M059J (cell line): ENCODE measurements at places on chromosomes 7 and 10.

DNA sequence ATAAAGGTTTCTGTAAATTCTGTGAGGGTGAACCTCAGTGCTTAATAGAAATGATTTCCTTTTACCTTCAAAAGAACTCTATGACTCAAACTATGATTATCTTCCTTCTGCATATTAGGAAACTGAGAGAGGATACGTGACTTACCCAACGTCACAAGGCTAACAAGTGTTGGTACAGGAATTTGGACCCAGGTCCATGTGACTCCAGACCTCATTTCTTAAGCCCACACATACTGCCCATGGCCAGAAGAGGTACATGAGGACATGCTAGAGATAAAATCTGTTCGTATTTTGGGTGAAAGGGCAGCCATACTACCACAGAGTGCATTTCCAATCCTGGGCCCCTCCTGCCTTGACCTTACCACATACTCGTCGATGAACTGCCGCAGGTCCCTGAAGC, 61.5 kb upstream of the TM9SF3 start:
- DNase-seq = no peak

DNA sequence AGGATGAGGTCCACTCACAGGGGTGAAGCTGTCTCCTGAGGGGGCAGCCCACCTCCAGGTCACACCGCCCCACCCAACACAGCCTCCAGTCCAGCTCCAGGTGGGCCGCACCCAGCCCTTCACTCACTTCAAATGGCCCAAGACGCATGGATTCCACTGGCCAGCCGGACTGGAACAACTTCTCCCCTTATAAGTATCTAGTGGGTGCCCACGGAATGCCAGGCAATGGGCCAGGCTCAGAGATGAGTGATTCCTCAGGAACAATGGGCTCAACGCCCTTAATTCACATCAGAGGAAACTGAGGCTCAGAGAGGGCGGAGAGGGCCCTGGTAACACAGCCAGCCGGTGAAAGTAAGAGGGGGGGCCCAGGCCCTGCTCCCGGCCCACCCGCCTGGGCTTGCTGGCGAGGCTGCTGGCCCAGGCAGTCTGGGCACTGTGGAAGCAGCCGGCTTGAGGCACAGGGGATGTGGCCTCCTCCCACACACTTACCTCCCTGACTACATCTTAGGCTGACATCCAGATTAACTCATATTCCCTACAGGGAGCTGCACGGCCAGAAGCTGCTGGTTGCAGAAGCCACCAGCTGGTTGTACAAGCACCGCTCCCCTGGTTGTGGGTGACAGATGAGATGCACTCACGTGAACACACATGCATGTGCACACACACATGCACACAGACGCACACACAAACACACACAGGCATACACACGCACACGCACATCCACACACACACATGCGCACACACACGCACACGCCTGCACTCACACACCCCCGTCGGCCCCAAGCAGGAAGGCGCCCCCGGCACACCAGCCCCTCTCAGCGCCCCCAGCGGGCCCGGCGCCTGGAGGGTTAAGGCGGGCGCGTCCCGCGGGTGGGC, 1.0 kb upstream of the FAM20C start:
- peak; percentile 84 for DNase-seq

DNA sequence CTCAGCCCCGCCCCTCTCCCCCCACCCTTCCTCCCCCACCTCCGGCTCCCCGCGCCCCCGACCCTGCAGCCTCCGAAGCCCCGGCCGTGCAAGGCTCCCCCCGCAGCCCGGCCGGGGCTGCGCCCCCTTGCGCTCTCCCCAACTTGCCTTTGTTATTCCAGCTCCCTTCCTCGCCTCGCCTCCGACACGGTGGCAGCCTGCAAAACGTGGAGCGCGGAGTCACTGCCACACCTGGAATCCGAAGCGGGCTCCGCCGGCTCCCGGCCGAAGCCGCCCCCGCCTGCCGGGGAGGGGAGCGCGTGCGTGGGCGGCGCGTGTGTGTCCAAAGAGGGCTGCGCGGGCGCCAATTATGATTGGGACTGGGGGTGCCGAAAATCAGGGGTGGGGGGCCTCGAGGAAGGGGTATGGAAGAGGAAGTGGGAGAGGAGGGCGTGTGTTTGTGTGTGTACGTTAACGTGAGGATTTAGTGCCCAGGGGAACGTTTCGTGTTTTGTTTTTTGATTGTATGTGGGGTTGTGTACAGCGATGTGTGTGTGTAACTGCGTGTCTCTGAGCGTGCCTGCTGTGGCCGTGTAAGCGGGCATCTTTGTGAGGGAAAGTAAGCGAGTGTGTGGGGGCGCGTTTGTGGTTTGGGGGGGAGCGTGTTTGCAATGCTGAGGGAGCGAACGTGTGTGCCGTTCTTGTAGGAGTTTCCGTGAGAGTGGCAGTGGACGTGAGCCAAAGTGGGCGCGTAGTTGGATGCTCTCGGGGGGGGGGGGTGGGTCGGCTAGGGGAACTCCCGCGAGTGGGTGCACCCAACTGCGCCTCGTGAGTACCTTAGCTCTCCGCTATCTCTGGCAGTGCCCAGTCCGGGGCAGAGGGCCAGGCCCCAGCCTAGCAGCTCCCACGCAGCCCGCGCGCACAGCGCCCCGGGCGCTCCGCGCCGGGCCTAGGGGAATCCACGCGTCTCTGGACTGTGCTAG, 1.2 kb upstream of the ZMIZ1 start:
- peak; percentile 80 for DNase-seq

DNA sequence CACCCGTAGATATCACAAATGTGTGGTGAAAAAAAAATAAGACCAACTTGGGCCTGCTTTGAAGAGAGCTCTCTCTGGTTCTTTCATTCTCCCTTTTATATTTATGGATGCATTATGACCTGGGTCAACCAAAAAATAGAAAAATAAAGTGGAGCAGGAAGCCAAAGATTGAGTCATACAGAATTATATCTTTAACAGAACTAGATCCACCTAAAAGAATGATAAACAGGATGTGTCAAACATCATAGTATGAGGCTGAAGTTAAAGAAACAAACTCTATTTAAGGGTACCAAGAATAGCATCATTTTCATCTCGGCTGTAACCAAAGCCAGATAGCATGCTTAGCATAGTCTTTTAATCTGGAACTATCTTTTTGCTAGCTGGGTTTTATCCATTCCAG, 28.8 kb upstream of the NMT2 start:
- DNase-seq = peak; percentile 55

- DNase-seq = peak; percentile 92
Measured at GRCh38 chr7:116671681-116672595, at the start of gene MET. MET (plus strand) TSS chr7:116672196; CDS start chr7:116699085, 26,889 bp downstream.

GRCh38 chr10:70368774-70369482, 13.5 kb downstream of the LRRC20 start:
- no peak for DNase-seq

- no peak for DNase-seq
Measured at GRCh38 chr10:4595719-4596319, 230.2 kb upstream of the AKR1E2 start.

DNA sequence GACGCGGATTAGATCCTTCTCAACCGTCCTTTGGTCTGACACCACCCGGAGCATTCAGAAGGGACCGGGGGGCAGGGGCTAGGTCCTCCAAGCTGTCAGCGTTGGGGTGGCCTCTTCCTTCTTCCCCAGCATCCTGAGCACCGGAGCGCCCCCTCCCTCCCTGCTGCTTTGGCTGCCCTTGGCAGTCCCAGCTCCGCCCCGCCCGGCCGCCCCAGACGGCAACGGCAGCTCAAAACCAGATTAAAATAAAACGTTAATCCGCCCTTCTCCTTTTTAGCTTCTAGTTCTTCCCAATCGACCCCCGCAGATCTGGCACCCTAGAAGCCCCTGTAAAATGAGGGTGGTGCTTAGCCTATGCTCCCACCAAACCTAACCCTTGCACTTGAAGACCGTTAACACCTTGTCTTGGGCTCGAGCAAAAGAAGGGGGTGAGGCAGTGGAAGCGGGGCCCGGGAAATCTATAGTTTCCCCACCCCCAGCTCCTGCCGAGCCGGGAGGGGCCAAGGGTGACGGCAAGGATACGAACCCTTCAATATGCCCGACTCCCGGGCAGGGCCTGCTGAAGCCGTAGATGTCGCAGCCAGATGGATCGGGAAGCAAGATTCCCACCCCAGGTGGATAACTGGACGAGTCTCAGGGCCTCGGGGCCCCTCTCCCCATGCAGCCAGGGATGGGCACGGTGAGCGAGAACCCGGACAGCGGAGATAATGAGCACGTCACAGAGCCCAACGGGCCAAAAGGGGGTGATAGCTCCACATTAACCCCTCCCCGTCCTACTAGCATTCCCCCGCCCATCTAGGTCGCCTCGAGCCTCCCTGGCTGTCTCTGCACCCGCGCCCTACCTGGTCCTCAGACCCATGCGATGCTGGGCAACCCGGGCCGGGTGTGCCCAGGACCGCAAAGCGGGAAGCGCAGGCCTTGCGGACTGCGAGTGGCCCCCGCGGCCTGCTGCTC, 169.7 kb downstream of the NRF1 start:
- peak; percentile 62 for DNase-seq

GRCh38 chr10:24331457-24331856, 122.5 kb downstream of the KIAA1217 start:
- peak; percentile 32 for DNase-seq

DNA sequence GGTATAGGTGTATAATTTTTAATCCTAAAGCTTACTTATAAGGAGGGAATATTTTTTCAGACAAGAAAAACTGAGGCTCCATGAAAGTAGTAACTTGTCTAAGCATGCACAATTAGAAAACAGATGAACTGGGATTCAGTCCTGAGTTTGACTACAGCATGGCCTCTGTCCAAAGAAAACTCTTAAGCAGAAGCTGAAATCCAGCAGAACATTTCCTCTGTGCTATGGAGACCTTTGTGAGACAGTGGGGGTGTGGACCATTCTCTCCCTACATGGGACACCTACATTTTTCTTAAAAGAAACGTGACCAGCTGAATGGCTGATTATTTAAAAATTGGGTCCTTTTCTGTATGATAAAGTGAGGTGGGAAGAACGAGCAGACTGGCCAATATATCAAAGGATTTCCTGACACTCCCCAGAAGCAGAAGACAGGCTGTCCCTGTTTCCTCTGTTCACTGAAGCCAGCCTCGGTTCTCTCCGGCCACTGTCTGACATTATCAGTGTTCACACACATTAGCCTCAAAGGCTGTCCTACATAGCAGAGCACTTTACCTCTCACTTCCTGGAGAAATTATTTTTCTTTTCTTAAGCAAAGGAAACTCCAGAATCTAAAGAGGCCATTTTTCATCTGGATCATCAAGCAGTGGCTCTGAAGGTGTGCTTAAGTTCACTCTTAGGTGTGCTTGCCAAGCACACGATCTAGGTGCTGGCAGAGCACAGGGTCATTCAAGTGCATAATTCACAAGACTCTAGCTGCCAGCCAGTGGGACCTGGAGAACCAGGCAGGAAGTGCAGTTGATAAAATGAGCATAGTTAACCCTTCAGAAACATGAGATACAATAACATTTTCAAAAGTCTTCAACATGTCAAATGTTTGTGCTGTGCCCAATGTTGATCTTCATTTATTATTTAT, 40.4 kb upstream of the KIAA1217 start:
- no peak for DNase-seq

GRCh38 chr10:2760736-2761135, 306.6 kb upstream of the PFKP start:
- peak; percentile 9 for DNase-seq

DNA sequence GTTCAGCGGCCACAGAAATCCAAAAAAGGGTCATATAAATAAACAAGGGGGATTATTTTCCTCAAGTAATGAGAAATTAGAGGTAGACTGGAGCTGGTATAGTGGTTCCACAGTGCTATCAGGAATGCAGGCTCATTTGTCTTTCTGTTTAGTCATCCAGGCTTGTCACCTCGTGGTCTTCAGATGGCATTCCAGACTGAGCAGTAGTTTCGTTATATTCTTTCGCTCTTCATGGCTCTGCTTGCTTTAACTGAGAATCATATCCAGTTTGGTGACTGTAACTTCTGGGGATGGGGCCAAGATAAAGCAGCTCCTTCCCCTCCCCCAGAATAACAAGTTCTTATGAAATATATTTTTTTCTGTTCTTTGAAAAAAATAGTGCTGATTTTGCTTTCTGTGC, 9.5 kb downstream of the ANKIB1 start:
- DNase-seq = peak; percentile 91

DNA sequence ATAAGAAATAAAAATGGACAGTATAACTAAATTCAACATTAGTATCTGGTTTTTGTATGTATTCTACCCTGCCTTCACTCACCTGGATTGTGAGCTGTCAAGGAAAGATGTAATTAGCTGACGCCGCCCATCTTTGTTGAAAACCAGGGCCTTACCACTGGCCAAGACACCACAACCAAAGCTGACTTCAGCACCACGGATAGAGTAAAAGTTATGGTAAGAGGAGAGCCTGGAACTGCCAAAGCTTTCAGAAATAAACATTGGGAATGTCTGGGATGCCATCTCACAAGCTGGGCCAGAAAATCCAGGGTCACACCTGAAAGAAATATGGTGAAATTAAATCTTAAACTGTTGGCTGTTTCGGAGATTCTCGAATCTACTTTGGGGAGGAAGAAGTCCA, 190.1 kb upstream of the SLC26A5 start:
- peak; percentile 65 for DNase-seq

GRCh38 chr10:84406561-84406960, 78.2 kb downstream of the CCSER2 start:
- DNase-seq = no peak

- peak; percentile 0 for DNase-seq
Measured at GRCh38 chr10:20956843-20957242, 59.7 kb upstream of the NEBL start.

GRCh38 chr7:3165681-3166580, 122.3 kb upstream of the CARD11 start:
- no peak for DNase-seq

GRCh38 chr10:58746474-58747185, 234.0 kb downstream of the BICC1 start:
- peak; percentile 30 for DNase-seq

DNA sequence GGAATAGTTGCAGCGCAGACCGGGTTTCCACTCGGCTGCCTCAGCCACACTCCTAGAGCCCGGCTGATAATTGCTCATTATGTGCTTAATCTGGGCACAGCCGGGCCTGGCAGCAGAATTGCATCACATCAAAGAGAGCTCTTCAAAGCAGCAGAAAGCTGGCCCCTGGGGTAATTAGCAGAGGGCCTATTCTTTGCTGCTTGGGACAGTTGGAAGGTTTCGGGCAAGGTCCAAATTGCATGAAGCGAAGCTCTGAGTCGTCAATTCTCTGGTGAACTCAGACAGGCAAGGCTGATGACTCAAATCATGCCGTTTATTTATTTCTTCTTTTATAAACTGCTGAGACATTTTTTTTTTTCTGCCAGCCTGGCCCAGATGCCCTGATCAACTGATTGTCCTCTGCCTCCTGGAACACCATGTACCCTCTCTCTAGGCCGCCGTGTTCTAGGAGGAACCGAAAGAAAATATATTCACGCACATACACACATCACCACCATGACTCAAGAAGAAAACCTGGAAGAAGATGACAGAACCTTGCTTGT, 242.2 kb downstream of the RAB11FIP2 start:
- no peak for DNase-seq

DNA sequence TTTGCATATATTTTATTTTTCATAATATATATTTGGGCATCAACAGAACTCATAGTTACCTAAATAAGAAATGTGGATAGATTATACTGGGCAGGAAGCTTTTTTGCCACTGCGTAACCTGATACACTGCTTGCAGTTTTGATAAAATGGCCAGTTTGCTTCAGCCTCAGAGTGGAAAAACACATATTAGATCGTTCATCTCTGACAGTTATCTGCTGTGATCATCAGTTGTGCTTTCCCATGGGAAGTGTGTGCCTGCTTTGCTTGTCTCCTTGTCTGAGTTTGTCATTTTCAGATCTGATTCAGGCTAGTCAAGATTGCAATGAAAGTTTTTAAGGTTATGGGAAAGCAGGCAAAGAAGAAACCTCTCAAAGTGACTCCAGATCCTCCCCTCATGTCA, 54.0 kb downstream of the ADAM12 start:
- peak; percentile 23 for DNase-seq
